Stimulated activated naive CD4-positive, alpha-beta T cell treated with Interleukin-2 at 50 U/mL for 16 hours (primary cell): ENCODE measurements at places on chromosomes 1 and 21.

- DNase-seq, result no peak
These were observed 11.5 kb downstream of the LRP8 start for GRCh38 chr1:53316424-53316765.

DNA sequence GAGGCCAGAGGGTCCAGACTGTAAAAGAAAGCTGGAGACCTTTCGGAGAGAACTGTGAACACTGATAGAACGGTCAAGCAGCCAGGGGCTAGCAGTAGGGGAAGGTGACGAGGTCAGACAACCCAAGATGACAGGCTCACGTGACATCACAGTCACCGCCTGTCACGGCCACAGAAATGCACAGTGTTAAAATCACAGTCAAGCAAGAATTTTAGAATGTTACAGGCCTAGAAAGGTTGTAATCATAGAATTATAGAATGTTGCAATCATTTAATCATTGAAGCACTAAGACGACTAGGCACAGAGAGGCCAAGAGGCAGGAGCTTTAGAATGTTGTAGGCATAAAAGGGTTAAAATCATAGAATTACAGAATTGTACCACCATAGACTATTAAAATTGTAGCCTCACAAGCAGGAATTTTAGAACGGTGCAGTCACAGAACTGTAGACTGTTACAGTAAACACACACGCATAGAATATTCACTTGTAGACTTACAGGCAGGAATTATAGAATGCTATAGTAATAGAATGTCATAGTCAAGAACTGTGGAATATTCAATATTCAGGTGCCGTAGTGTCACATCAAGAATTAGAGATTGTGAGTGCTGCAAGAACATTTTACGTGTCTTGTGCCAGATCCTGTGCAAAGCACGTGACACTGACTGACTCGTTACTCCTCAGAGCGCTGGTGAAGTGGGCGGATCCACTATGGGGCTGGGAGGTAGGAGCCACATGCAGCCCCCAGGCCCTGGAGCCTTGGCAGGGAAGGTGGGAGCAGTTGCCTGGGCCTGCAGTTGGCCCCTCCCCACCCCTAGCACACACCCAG lies 118.1 kb downstream of the EPHB2 start:
- DNase-seq, result no peak

- DNase-seq, result no peak
These were observed 97.5 kb downstream of the SPATA46 start for GRCh38 chr1:162279136-162279498.

DNA sequence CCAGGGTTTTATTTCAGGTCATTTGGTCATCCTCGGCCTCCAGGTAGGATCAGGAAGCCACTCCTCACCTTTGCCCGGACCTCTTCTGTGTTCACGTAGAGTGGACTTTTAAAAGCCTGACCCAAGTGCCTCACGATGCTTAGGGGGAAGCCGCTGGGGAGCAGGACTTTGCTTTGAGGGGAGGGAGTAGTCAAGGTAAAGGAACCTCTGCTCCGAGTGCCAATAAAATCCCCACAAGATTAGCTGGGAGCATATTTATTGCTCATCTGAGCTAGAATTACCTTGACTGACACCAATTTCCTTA lies 603 bp upstream of the DHRS3 start:
- DNase-seq, result no peak
